Effector memory CD4-positive, alpha-beta T cell (primary cell): ENCODE measurements at places on chromosomes 7 and 10.

DNA sequence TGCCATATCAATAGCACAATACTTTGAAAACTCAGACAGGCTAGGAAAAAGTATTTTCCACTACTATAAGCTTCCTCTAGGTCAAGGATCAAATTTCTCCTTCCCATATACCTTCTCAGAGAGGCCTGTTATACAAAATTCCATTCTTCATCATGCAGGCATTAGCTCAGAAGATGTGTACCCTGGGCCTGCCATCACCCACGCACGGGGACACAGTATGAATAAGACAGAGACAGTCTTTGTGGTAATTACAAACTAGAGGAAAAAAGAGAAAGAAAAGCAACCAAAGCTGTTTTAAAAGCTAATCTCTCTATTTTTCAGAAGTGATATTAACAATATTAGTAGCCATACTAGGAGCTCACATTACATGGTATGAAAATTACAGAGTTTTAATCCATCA, 236.8 kb upstream of the AOAH start:
- no peak for DNase-seq
- no peak overlapping the region for H3K4me3 ChIP-seq
- no peak overlapping the region for H3K27ac ChIP-seq

GRCh38 chr10:123147635-123148413, at the start of gene HMX2:
Gene HMX2, plus strand, starts transcription at chr10:123148136. Its CDS starts 243 bp downstream, at chr10:123148379.
- peak within 1 kb of the TSS; percentile 52 for H3K4me3 ChIP-seq
- H3K27ac ChIP-seq = no peak within 1 kb of the TSS
- H3K36me3 ChIP-seq = no peaks in the 10 kb centered on the region
- H3K4me1 ChIP-seq = peaks cover 76% of the 10 kb centered on the region

GRCh38 chr10:78686444-78687060, 382.2 kb upstream of the ZMIZ1 start:
- no peak overlapping the region for H3K27ac ChIP-seq
- DNase-seq = no peak
- no peaks in the 10 kb centered on the region for H3K36me3 ChIP-seq
- H3K4me3 ChIP-seq = no peak overlapping the region
- no peaks in the 10 kb centered on the region for H3K4me1 ChIP-seq

DNA sequence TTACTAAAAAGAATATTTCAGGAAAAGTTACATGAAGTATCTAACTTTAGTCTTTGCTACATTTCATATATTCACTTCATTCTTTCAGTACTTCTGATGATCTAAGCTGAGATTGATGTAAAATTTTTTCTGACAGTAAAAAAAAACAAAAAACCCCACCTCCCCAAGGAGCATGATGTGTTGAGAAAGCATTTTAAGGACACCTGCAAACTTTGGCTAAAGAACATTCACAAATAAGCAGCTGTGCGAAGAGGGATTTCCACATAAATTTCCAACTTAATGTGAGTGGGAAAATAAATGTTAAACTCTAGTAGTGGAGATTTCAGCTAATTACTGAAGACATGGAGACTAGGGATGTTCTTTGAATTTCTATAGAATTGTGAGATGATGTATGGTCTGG, 35.5 kb downstream of the DLD start:
- no peaks in the 10 kb centered on the region for H3K27me3 ChIP-seq
- no peak overlapping the region for H3K27ac ChIP-seq
- DNase-seq = no peak
- no peaks in the 10 kb centered on the region for H3K36me3 ChIP-seq
- no peak overlapping the region for H3K4me3 ChIP-seq

DNA sequence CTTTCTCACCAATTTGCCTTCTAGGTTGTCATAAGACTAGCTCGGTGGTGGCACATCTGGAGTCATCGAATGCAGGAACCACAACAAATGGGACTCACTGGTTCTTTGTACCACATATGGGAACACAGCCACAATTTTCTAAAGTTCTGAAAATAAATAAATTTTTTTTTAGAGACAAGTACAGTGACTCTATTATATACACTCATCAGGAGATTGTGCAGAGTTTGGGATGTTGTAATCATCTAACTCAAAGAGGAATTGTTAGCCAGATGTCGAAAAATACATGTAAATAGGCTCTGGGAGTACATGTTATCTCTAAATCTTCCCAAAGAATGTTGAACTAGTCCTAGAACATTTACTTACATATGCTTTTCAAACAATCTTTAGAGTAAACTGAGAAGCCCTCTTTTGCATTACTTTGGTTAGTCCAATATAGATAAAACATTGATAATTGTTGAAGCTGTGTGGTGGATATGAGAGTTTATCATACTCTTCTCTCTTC, 19.6 kb upstream of the SEPTIN7 start:
- H3K4me3 ChIP-seq = no peak overlapping the region
- no peaks in the 10 kb centered on the region for H3K27me3 ChIP-seq
- H3K27ac ChIP-seq = no peak overlapping the region
- DNase-seq = no peak

DNA sequence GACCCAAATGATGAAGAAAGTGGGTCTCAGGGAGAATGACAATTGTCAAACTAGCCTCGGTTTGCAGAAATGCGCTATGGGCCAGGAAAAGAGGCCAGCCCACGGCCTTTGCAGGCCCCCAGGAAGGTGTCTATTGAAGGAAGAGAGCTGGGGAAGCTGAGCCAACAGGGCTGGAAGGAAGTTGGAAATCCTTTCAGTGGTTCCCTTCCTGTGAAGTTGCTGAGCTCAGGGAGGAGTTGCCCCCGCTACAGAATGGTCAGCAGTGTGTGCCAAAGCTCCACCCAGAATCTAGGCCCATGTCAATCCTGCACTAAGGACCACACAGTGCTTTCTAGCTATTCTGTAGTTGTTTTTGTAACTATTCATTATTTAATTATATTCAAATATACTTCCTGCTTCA, 91.6 kb upstream of the ANLN start:
- no peak overlapping the region for H3K4me3 ChIP-seq
- H3K27ac ChIP-seq = no peak overlapping the region
- no peaks in the 10 kb centered on the region for H3K27me3 ChIP-seq
- peaks cover 30% of the 10 kb centered on the region for H3K36me3 ChIP-seq
- no peak for DNase-seq

GRCh38 chr7:92602352-92603088, 12.3 kb upstream of the FAM133B start:
- no peak overlapping the region for H3K4me3 ChIP-seq
- H3K36me3 ChIP-seq = peaks cover 5% of the 10 kb centered on the region
- no peak overlapping the region for H3K27ac ChIP-seq
- H3K27me3 ChIP-seq = no peaks in the 10 kb centered on the region
- DNase-seq = no peak

- DNase-seq = no peak
- H3K27me3 ChIP-seq = no peaks in the 10 kb centered on the region
Measured at GRCh38 chr7:99359465-99360154, 14.9 kb upstream of the ARPC1B start.

- no peak for DNase-seq
- no peaks in the 10 kb centered on the region for H3K36me3 ChIP-seq
- H3K4me3 ChIP-seq = no peak overlapping the region
- H3K27ac ChIP-seq = no peak overlapping the region
Measured at GRCh38 chr7:143415742-143416397, 7.2 kb upstream of the EPHA1 start.

DNA sequence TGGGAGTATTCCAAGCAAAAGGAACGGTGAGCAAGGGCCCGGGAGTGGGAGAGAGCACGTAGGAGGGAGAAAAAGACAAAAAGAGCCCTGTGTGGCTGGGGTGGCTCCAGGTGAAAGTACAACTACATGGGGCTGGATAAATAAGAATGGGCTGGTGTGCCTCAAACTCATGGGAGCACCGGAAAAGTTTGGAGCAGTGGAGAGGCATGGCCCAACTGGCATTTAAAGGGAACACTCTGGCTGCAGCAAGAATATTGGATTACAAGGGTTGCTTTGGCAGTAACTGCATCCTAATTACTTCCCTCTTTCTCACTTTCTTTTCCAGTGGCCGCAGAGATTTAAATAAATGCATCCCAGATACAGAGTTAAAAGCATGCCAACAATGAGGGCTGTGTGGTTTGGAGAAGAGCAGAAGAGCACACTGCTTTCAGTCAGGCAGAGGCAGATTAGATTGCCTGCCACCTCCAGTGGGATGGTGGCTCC, 39.1 kb upstream of the HERPUD2 start:
- no peak for DNase-seq
- no peaks in the 10 kb centered on the region for H3K36me3 ChIP-seq
- H3K27ac ChIP-seq = no peak overlapping the region
- no peak overlapping the region for H3K4me3 ChIP-seq

- H3K27ac ChIP-seq = no peak overlapping the region
- no peak overlapping the region for H3K4me3 ChIP-seq
- DNase-seq = no peak
- no peaks in the 10 kb centered on the region for H3K4me1 ChIP-seq
Measured at GRCh38 chr7:29285444-29285793, 90.8 kb downstream of the CHN2 start.

GRCh38 chr10:9243941-9244411, 1189.5 kb downstream of the GATA3 start:
- H3K4me3 ChIP-seq = no peak overlapping the region
- DNase-seq = no peak
- no peaks in the 10 kb centered on the region for H3K27me3 ChIP-seq
- no peak overlapping the region for H3K27ac ChIP-seq
- H3K4me1 ChIP-seq = no peaks in the 10 kb centered on the region

- peaks cover 30% of the 10 kb centered on the region for H3K4me1 ChIP-seq
- H3K36me3 ChIP-seq = no peaks in the 10 kb centered on the region
- no peak for DNase-seq
- no peaks in the 10 kb centered on the region for H3K27me3 ChIP-seq
Measured at GRCh38 chr10:5811387-5811821, 1.8 kb downstream of the GDI2 start.

DNA sequence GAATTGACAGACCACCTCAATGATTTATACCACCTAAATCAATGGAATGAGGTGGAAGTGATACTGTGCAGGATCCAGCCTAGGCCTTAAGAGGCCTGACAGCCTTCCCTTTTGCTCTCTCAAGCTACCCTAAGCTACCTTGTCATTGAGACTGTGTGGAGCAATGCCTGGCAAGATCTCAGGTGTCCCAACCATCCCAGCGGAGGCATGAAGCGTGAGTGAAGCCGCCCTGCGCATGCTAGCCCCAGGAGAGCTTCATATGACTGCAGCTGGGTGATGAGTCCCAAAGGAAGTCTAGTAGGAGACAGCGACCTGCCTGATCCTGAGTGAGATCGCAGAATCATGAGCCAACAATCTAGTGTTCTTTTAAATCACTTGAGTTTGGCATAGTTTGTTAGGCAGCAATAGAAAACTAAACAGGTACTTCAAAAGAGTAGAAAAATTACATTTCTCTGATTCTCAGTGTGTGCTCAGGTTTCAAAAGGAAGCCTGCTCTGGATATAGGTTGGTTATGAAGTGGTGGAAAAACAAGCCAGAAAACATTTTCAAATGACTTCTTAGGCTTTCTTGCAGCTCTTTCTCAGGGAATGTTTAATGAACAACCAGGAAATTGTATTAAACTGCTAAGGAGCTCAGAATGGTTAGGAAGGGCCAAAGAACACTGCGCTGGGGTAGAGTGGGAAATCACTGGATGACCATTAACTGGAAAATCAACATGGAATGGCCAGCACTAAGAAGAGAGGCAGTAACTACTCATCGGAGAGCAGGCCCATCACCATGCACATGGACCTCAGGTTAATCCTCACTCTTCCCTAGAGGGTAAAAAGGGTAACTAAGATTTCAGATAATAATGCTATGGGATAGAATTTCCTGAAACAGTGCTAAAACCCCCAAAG, 535.2 kb downstream of the PHTF2 start:
- no peak for DNase-seq
- no peaks in the 10 kb centered on the region for H3K36me3 ChIP-seq
- H3K4me1 ChIP-seq = no peaks in the 10 kb centered on the region
- no peak overlapping the region for H3K4me3 ChIP-seq

DNA sequence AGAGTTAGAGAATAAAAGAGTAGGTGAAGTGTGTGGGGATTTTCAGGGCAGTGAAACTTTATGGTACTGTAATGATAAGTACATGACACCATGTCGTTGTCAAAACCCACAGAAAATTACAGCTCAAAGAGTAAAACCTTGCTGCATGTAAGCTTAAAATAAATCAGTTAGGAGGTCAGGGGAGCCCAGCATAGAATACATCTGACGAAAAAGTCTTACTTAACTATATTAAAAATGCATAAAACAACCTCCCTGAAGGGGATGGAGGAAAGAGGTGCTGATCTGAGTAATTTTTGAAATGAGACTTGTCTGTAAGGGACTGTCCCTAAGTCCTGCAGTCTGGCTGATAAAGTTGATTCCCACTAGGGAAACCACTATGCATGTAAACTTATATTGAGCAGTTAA, 49.8 kb upstream of the AKR1E2 start:
- DNase-seq = no peak
- H3K4me3 ChIP-seq = no peak overlapping the region
- no peaks in the 10 kb centered on the region for H3K4me1 ChIP-seq
- no peak overlapping the region for H3K27ac ChIP-seq
- H3K36me3 ChIP-seq = no peaks in the 10 kb centered on the region

DNA sequence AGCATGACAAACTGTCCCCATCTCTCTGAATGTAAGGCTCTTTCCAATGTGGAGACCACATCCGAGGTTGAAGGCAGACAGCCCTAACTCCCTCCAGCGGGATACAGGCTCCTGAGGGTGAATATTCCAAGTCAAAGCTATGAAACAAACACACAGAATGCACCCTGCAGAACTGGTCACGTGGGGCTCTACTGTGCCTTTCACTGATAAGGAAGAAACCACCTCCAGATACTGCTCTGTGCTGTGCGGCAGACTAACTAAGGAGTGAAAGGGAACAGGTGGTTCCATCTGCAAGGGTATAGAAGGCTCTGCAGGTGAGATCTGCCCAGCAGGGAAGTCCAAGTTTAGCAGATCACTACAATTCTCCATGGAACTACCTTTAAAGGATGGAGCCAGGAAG, 534.4 kb downstream of the KCNMA1 start:
- no peaks in the 10 kb centered on the region for H3K36me3 ChIP-seq
- no peak overlapping the region for H3K27ac ChIP-seq
- DNase-seq = no peak
- no peaks in the 10 kb centered on the region for H3K4me1 ChIP-seq
- no peak overlapping the region for H3K4me3 ChIP-seq

DNA sequence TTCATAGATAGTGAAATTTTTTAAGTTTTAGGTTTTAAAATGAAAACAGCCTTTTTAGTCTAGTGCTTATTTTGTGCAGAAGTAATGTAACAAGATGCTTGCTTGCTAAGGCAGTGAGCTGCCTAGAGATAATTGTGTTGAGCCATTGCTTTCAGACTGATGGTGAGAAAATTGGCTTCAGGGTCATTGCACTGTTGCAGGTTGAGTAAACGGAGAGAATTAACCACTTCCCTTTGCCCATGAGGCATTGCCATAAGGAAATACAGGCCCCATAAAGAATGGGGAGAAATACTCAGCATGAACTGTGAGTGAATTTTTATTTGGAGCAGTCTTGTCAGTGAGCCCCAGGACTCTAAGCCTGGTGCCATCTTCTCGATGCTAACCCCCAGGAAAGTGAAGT, 140.5 kb downstream of the LRRC4 start:
- DNase-seq = no peak
- no peak overlapping the region for H3K27ac ChIP-seq
- no peaks in the 10 kb centered on the region for H3K4me1 ChIP-seq
- no peaks in the 10 kb centered on the region for H3K27me3 ChIP-seq
- no peak overlapping the region for H3K4me3 ChIP-seq
